ENCODE measurements at places on chromosomes 16 and 17. TPM values are rescaled to one million over a fixed set of nuclear protein-coding genes. Genes with fewer than 3 reads are reported as not detected.

- H3K4me3 ChIP-seq: no peak overlapping the region
- no peak overlapping the region for H3K27ac ChIP-seq
- no peaks in the 10 kb centered on the region for H3K36me3 ChIP-seq
- no peak for DNase-seq
- H3K27me3 ChIP-seq: peaks cover 98% of the 10 kb centered on the region
These were observed 15.4 kb upstream of the HOXB9 start for GRCh38 chr17:48641541-48642058.

- no peak overlapping the region for H3K4me3 ChIP-seq
- H3K4me1 ChIP-seq: peaks cover 9% of the 10 kb centered on the region
- no peaks in the 10 kb centered on the region for H3K27me3 ChIP-seq
- H3K36me3 ChIP-seq: no peaks in the 10 kb centered on the region
- DNase-seq: no peak
These were observed 62.7 kb upstream of the ADORA2B start for GRCh38 chr17:15882058-15882720.

DNA sequence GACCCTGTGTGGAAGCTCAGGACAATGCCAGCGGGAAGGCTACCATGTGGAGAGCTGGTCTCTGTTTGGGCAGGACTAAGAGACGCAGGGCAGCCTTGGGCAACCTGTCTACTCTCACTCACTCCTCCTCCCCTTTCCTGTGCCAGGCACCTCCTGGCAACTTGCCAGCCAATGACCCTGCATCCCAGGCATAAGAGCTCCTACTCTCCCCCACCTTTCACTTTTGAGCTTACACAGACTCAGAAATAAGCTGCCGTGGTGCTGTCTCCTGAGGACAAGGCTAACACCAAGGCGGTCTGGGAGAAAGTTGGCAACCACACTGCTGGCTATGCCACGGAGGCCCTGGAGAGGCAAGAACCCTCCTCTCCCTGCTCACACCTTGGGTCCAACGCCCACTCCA is 2.6 kb downstream of the HBM start:
- DNase-seq: no peak
- H3K4me1 ChIP-seq: peaks cover 27% of the 10 kb centered on the region
- no peak overlapping the region for H3K4me3 ChIP-seq
- peaks cover 51% of the 10 kb centered on the region for H3K27me3 ChIP-seq

HES7 gene
- 0.53 TPM for total RNA-seq

DNA sequence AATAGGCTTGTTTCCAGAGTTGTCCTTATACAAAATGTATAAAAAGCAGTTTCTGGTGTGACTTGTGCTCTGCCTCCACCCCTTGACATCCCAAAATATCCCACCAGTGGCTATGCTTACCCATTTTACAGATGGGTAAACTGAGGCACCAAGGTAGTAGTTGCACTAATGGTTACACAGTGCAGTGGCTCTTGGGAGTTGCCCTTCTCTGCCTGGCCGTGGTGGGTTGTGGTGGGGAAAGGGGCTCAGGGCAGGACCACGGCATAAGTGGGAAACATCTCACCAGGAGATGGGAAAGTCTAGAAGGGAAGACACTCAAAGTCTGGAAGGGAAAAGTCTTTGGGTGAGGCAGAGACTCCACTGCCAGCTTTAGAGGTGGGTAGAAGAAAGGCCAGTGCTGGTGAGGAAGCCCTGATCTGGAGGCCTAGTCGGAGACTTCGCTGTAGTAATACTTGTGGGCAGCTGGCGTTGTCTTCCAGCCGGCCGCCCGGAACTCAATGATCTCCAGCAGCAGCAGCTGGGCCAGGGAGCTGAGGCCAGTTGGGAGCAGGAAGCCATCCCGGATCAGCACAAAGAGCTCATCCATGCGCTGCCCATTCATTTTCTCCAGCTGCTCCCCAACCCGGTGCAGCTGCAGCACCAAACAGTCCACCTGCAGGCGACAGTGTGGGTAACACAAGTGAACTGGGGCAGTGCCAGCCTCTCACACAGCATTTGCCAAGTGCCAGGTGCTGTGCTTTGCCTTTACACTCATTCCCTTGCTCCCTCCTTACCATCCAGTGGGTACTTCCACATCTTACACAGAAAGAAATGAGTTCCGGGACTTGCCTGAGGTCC is 4.5 kb downstream of the MIF4GD start:
- DNase-seq: no peak
- no peak overlapping the region for H3K4me3 ChIP-seq
- H3K27ac ChIP-seq: no peak overlapping the region
- peaks cover 40% of the 10 kb centered on the region for H3K36me3 ChIP-seq
- H3K27me3 ChIP-seq: no peaks in the 10 kb centered on the region

GRCh38 chr16:88601313-88602036 is 31.3 kb downstream of the ZC3H18 start:
- DNase-seq: no peak
- H3K4me1 ChIP-seq: no peaks in the 10 kb centered on the region
- no peak overlapping the region for H3K4me3 ChIP-seq
- peaks cover 62% of the 10 kb centered on the region for H3K36me3 ChIP-seq
- no peak overlapping the region for H3K27ac ChIP-seq

HEXIM1 gene
- total RNA-seq: 50.5 TPM

GRCh38 chr16:30187971-30188561 is 4.7 kb downstream of the CORO1A start:
- peak overlapping the region; percentile 29 for H3K27ac ChIP-seq
- H3K4me3 ChIP-seq: peak overlapping the region; percentile 100
- DNase-seq: no peak
- peaks cover 40% of the 10 kb centered on the region for H3K4me1 ChIP-seq
- peaks cover 43% of the 10 kb centered on the region for H3K36me3 ChIP-seq

- H3K4me1 ChIP-seq: no peaks in the 10 kb centered on the region
- no peaks in the 10 kb centered on the region for H3K27me3 ChIP-seq
- peaks cover 57% of the 10 kb centered on the region for H3K36me3 ChIP-seq
- no peak overlapping the region for H3K4me3 ChIP-seq
- no peak for DNase-seq
These were observed 17.5 kb downstream of the NDUFAF8 start for GRCh38 chr17:81256616-81257015.

OR1A1 gene
- total RNA-seq: not detected

DNA sequence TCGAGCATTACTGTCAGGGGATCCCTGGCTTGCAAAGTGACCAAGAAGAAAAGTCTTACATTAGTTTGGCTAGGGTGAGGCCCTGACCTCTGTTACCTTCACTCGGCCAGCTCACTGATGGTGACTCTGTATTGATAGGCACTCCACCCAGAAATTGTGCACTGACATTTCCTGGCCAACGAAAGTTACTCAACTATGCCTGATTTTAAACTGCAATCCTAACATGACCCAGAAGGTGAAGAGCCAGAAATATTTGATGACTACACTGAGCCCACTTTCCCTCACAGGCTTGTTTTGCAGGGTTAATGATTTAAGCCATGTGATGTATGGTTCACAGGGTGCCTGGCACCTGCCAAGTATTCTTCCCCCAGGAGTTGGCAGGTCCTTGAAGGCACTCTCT is 208.2 kb upstream of the MAF start:
- no peaks in the 10 kb centered on the region for H3K36me3 ChIP-seq
- no peak overlapping the region for H3K4me3 ChIP-seq

- H3K4me1 ChIP-seq: no peaks in the 10 kb centered on the region
- no peaks in the 10 kb centered on the region for H3K27me3 ChIP-seq
- peaks cover 35% of the 10 kb centered on the region for H3K36me3 ChIP-seq
- H3K4me3 ChIP-seq: no peak overlapping the region
- DNase-seq: no peak
These were observed 26.4 kb upstream of the CLEC18A start for GRCh38 chr16:69924777-69925191.

- H3K36me3 ChIP-seq: no peaks in the 10 kb centered on the region
- no peak overlapping the region for H3K27ac ChIP-seq
- no peak for DNase-seq
- peaks cover 15% of the 10 kb centered on the region for H3K4me1 ChIP-seq
- peaks cover 20% of the 10 kb centered on the region for H3K27me3 ChIP-seq
- no peak overlapping the region for H3K4me3 ChIP-seq
These were observed 1.4 kb downstream of the CMTM2 start for GRCh38 chr16:66580605-66581209.

DNA sequence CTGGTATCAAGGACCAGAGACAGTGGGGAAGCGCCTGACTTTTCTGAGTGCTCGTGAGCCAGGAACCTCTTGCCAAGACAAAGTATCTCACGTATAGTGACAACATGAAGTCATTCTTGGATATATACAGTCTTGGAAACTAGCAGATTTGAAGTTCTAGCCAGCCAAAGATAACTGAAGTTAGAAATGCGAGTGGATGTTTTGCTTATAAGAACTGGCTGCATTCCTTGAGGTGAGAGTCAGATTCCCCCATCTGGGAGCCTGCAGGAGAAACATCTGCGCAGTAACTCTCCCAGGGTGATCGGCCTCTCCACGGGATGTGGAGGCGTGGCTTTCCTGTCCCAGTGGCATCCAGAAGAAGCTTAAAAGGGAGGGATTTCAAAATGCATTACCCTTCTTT is 89.8 kb downstream of the SHISA6 start:
- no peaks in the 10 kb centered on the region for H3K4me1 ChIP-seq
- H3K27ac ChIP-seq: no peak overlapping the region
- H3K27me3 ChIP-seq: no peaks in the 10 kb centered on the region
- no peak for DNase-seq
- no peak overlapping the region for H3K4me3 ChIP-seq

GRCh38 chr16:8768283-8768682 is 29.2 kb downstream of the TMEM186 start:
- H3K27me3 ChIP-seq: no peaks in the 10 kb centered on the region
- no peaks in the 10 kb centered on the region for H3K4me1 ChIP-seq
- H3K27ac ChIP-seq: no peak overlapping the region
- peaks cover 4% of the 10 kb centered on the region for H3K36me3 ChIP-seq
- no peak for DNase-seq
